Vagina (tissue), 2 donors: ENCODE measurements at places on chromosomes 13 and 19.

- DNase-seq, result no peak
These were observed 40.8 kb downstream of the SERPINE3 start for GRCh38 chr13:51380269-51380668.

DNA sequence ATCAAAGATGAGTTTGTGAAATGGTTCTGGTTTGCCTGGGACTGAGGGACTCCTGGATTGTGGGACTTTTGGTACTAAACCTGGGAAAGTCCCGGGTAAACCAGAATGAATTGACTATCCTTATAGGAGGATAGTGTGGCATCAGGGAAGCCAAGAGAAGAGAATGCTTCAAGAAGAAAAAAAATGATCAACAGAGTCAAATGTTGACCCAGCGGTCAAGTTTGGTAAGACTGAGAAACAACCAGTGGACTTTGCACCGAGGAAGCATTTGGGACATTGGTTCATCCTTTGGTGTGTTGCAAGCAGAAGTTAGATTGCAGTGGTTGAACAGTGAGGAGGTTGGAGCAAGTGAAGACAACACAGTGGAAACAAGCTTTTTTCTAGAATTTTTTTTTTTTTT lies 33.5 kb downstream of the CLEC17A start:
- DNase-seq, result no peak

GRCh38 chr13:27644302-27644701 lies 22.6 kb downstream of the POLR1D start:
- DNase-seq, result no peak

DNA sequence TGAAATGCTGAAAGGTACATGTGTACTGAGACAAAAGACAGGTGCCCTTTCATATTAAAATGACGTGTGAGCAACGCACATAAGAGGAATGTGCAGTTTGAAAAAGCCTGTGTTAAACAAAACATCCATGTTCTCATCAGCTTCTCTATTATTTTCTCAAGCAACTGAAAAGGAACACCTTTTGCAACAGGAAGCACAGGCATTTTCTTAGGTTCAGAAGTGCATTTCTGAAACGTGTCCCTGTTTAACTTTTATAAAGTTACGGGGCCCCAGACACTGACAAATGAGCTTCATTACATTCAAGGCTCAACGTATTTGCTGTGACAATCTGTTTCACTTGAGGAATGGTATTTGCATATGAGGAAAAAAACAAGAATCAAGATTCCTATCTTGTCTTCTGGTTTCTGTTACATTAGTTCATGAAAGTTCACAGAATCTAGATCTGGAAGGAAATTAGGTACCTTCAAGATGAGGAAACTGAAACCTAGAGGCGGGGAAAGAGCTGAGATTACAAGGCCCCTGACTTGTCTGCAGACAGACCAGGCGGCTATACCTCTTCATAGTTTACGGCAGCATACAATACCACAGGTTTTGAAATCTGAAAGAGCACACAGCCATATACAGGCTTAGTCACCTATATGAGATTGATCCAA lies 431.7 kb downstream of the KLF12 start:
- DNase-seq, result no peak

DNA sequence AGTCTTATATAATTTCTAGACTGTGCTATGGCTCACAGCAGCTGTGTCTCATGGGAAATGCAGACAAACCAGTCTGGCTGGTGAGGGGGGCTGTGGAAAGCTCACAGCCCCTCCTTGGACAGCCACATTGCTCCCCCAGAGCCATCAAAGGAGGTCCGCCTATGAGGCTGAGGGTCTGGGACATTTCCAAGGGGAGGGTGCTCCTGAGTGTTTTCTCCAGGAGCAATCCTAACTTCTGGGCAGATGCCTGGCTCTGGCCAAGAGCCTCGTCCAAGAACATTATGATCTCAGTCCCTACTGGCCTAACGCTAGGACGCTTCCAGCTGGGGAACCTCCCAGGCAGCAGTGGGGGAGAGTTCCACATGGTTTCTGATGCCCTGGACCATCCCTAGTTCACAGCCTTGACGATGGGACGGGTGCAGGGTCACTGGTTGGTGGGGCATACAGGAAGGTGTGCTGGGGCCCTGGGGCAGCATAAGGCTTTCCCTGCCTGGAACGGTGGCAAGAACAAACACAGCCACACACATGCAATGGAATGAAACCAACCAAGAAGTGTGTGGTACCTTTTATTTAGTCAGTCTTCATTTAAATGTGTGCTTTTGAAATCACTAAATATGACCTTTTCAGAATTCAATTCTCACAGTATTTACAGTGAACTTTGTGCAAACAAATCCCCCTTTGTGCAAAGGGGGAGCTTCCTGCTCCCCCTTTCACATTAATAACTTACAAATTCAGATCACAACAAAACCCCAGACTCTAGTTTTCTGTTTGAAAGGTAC lies 60.6 kb downstream of the CDADC1 start:
- no peak for DNase-seq

GRCh38 chr13:73985783-73986182 lies 148.4 kb downstream of the KLF12 start:
- DNase-seq, result no peak

DNA sequence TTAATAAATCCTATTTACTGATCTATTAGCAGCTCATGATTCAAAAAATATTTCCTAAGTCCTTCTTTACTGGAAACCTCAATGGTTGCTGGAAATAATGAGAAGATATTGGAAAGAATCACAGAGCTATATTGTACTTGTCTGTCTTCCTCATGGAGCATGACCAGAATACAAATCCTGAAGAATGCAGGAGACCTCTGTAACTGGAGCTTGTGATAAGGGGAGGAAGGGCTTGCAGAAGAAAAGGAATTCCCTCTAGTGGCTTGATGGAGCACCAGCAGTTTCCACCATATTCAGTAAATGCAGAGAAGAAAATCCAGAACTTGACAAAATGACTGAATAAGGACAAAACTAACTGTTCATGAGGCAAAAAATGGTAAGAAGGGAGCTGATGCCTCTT lies 1333.1 kb downstream of the EFNB2 start:
- DNase-seq, result no peak

DNA sequence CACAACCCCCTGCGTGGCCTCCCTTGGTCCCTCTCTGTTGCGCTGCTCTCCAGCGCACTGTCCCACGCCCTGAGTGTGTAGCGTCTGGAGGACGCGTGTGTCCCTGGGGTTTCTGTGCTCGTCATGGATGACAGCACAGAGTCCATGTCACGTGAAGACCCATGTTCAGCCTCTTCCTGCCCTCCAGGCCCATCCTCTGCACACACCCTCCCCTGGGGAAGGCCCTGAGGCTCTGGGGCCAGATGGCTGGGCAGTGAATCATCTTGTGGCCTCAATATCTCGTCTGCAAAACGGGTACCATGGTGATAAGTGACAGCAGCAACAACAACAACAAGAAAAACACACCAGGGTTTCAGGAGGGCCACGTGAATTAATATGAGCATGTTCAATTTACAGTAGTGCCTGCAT lies 71.5 kb upstream of the ARHGEF7 start:
- DNase-seq, result no peak

GRCh38 chr13:89169951-89170350 lies 1498.8 kb downstream of the SLITRK5 start:
- no peak for DNase-seq

- DNase-seq, result no peak
These were observed 68.4 kb downstream of the SPATA13 start for GRCh38 chr13:24228852-24229458.

- DNase-seq, result no peak
These were observed 869.4 kb downstream of the PCDH17 start for GRCh38 chr13:58500938-58501337.

DNA sequence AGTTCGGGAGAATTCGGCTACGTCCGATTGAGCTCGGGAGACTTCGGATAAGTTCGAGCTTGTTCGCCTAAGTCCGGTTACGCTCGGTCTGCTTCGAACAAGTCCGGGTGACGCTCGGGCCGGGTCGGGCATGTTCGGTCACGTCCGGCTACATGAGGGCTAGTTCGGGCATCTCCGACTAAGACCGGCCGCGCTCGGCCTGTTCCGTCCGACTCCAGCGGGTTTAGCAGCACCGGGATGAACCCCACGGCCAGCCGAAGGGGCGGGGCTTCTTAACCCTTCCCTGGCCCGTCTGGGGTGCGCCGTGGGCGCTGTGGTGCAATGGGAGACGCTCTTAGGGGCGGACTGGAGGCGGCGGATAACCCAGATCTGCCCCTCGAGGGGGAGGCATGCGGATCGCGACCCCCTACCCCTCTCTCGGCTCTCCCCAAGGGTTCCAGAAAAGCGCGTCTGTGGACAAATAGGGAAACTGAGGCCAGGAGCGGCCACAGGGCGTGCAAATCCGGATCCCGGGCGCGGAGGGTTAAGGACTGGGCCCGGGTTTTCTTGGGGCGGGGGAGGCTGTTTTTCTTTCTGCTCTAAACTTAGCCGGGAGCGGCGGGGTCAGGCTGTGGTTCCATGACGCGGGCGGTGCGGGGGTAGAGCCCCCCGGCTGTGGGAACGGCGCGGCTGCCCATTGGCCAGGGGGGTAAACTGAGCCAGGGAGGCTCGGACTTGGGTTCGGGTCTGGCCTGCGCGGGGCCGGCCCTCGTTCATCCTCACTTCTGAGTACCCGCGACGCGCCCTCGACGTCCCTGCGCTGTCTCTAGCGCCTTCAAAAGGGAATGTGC lies 1.5 kb downstream of the PDE4C start:
- no peak for DNase-seq

DNA sequence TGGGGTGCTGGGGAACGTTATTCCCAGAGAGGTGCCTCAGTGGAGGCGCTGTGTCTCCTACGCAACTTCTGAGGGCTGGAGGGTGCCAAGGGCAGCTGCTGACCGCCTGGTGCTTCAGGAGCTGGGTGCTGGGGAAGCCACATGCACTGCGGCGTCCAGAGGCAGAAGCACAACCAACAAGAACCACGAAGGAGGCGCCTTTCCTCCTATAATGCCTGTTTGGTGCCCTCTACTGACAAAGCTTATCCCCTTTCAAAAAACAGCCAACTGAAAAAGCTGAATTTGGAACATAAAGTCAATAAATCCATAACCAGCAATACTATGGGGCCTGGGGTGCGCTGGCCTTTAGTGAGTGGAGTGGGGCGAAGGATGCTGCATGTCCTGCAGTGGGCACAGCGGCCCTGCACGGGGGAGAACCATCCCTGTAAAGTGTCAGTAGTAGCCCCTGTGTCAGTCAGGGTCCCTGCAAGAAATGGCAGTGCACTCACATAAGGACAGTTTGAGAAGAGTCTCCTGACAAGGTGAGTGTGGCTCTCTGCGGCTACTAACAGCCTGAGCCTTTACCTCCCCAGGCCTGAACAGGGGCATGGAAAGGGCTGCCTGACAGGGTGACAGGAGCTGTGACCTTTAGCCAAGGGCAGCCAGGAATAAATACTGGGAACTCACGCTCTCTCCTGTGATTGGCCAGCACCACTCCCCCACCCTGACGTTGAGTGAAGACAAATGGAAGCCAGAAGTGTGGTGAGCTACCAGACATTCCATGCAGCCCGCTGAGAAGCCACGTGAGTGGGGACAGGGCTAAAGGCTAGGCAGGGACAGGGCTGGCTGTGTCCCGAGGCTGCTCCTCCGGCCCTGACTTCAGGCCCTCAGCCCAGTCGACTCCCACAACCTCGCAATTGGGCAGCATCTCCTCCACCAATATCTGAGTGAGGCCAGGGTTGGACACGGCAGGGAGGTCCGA lies 4.5 kb upstream of the B3GNT8 start:
- no peak for DNase-seq

- DNase-seq, result no peak
These were observed 435.3 kb downstream of the KLF12 start for GRCh38 chr13:73698859-73699258.

DNA sequence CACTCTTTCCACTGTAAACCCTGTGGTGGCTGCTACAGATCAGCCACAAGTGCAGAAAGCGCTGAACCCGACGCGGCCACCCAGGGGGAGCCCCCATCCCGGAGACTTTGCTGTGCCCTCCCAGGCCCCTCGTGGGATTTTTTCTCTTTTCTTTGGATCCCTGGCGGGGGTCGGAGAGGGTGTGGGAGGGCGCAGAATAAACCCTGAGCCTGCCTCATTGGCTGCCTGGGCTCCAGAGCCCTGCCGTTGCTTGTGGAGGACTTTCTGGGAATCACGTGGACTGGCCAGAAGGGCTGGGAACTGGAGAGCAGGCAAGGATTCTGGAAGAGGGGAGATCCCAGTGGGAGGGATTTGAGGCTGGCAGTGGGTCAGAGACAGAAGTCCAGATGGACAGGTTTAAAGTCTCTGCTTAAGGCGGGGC lies 24.9 kb downstream of the GADD45B start:
- DNase-seq, result no peak

- no peak for DNase-seq
These were observed 93.4 kb downstream of the ABCC4 start for GRCh38 chr13:95207769-95208366.

DNA sequence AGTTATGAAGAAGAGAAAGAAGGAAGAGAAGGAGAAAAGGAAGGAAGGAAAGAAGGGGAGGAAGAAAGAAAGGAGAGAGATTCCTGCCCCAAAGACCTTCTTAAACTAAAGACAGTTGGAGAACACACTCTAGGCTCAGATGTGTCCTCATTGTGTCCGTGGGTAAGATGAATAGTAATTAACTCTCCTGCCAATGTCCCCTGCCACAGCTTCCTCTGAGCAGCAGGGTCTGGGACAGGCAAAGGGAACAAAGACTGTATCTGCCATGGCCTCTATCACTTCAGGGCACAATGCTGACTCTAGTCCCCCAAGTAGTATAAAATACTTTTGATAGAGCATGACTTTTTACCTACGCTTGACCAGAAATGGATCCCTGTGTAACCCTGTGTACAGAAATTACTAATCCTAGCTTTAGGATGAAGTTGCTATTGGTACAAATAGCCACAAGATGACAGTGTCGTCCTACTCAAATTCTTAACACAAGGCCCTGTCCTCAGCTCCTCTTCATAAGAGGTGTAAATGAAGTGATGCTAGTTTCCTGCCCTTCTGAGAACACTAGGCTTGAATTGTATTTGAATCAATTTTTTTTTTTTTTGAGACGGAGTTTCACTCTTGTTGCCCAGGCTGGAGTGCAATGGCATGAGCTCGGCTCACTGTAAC lies 186.2 kb upstream of the GPR12 start:
- no peak for DNase-seq

GRCh38 chr13:110444226-110444653 lies 117.3 kb downstream of the RAB20 start:
- DNase-seq, result no peak

DNA sequence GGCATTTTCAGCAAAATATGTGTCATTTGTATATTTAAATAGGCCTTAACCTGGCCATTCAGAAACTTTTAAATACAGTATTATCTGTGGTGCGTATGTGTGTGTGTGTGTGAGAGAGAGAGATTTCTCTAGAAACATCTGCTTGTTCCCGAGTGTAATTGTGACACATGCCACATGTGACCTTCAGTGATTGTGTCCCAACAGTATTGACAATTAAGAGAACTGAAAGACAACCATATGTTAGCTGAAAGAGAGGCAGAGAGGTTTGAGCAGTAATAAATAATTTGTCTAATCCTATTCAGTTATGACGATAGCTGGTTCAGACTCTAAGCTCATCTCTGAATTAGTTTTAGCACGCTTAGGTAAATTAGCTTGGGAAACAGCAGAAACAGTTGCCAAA lies 1503.1 kb downstream of the PCDH9 start:
- no peak for DNase-seq

DNA sequence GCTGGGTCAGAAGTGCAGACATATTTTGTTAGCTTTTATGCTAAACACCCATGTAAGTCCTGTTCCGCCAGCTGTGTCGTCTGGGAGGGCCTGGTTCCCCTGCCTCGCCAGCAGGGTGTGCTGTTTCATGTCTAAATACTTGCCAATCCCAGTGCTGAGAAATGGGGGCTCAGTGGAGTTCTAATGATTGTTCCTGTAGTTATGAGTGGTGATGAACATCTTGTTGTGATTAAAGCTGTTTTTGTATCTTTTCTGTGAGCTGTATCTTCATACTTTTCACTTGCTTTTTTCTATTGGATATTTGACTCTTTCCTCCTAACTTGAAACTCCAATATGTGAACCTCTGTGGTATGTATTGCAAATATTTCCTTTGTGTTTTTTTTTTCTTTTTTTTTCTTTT lies 32.7 kb downstream of the KDM4B start:
- no peak for DNase-seq
